ENCODE measurements at places on chromosomes 2 and 18. TPM values are rescaled to one million over a fixed set of nuclear protein-coding genes. Genes with fewer than 3 reads are reported as not detected.

RGPD3 gene
- 0.12 TPM for total RNA-seq

GPAT2 gene
- total RNA-seq: 3.2 TPM

SS18 gene
- total RNA-seq: 60.0 TPM

METTL8 gene
- total RNA-seq: 18.2 TPM

ATG9A gene
- total RNA-seq: 48.2 TPM

OST4 gene
- 248 TPM for total RNA-seq

SOS1 gene
- total RNA-seq: 37.0 TPM

SNORC gene
- 0.96 TPM for total RNA-seq

TMEM198 gene
- total RNA-seq: 2.9 TPM

RSAD2 gene
- total RNA-seq: 25.7 TPM

ONECUT2 gene
- 0.03 TPM for total RNA-seq

NEB gene
- 1.9 TPM for total RNA-seq

DNA sequence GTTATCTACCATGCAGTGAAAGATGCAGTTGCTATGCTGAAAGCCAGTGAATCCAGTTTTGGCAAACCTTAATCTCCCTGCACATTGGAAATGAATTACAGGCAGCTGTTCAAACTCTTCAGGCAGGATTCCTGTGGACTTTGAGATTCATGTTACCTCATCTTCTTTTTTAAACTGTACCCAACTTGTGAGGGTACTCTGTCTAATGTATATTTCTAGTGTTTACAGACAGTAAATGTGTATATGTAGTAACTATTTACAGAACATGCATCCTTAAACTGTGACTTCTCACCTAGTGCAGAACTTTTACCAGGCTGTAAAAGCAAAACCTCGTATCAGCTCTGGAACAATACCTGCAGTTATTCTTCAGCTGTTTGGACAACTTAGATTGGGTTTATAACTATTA lies 50.9 kb downstream of the KDM3A start:
- H3K4me3 ChIP-seq: no peak overlapping the region
- H3K27ac ChIP-seq: no peak overlapping the region
- H3K36me3 ChIP-seq: peaks cover 76% of the 10 kb centered on the region
- no peaks in the 10 kb centered on the region for H3K27me3 ChIP-seq
- no peaks in the 10 kb centered on the region for H3K4me1 ChIP-seq

- DNase-seq: no peak
- H3K27me3 ChIP-seq: no peaks in the 10 kb centered on the region
- H3K4me3 ChIP-seq: no peak overlapping the region
These were observed 207.7 kb downstream of the BCL2 start for GRCh38 chr18:63111671-63112402.

- no peaks in the 10 kb centered on the region for H3K27me3 ChIP-seq
- H3K27ac ChIP-seq: no peak overlapping the region
- H3K4me1 ChIP-seq: no peaks in the 10 kb centered on the region
- H3K4me3 ChIP-seq: no peak overlapping the region
- no peaks in the 10 kb centered on the region for H3K36me3 ChIP-seq
These were observed 130.2 kb downstream of the FAM124B start for GRCh38 chr2:224271617-224272236.

- no peaks in the 10 kb centered on the region for H3K27me3 ChIP-seq
- no peak overlapping the region for H3K4me3 ChIP-seq
- no peak for DNase-seq
- H3K4me1 ChIP-seq: no peaks in the 10 kb centered on the region
- no peak overlapping the region for H3K27ac ChIP-seq
These were observed 2.9 kb downstream of the LRRTM4 start for GRCh38 chr2:77519164-77519887.

GRCh38 chr2:43102366-43103092 lies 123.9 kb downstream of the ZFP36L2 start:
- DNase-seq: no peak
- H3K4me1 ChIP-seq: peaks cover 47% of the 10 kb centered on the region
- H3K27me3 ChIP-seq: no peaks in the 10 kb centered on the region
- H3K36me3 ChIP-seq: no peaks in the 10 kb centered on the region
- no peak overlapping the region for H3K4me3 ChIP-seq

DNA sequence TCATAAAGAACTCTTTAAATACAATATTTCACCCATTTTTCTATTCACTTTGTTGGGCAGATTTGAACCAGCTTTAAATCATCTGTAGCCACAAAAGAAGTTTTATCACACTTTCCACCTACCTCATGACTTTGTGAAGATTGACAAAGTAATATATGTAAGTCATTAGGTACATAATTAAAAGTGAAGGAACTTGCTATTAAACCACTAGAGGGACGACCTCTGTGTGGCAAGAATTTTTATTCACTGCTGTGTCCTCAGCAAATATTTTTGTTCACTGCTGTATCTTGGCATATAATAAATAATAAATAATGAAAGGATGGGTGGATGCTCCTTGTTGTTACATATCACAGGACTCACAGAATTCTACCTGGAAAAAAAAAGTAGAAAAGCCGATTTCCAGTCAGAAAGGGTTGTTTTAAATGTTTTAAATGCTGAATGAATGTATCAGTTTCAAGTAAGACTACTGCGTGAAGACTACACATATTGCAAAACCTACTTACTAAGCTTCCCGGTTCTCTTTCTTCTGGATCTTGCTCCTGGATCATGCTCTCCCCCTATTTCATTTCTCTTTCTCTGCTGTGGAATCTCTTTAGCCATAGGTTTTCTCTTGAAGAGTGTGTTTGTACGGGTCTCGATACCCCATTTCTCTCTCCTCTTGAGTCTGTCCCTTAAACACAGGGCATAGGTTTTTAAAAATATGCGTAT lies 44.8 kb downstream of the KCMF1 start:
- H3K27ac ChIP-seq: no peak overlapping the region
- H3K36me3 ChIP-seq: no peaks in the 10 kb centered on the region
- no peak for DNase-seq
- H3K4me3 ChIP-seq: no peak overlapping the region
- no peaks in the 10 kb centered on the region for H3K27me3 ChIP-seq
- peaks cover 52% of the 10 kb centered on the region for H3K4me1 ChIP-seq

- H3K36me3 ChIP-seq: no peaks in the 10 kb centered on the region
- no peak overlapping the region for H3K4me3 ChIP-seq
- no peaks in the 10 kb centered on the region for H3K27me3 ChIP-seq
- no peak for DNase-seq
- peaks cover 14% of the 10 kb centered on the region for H3K4me1 ChIP-seq
- H3K27ac ChIP-seq: no peak overlapping the region
These were observed 77.0 kb downstream of the EPC2 start for GRCh38 chr2:148721520-148721931.

- no peak overlapping the region for H3K4me3 ChIP-seq
- no peak for DNase-seq
- H3K4me1 ChIP-seq: peaks cover 47% of the 10 kb centered on the region
- H3K36me3 ChIP-seq: no peaks in the 10 kb centered on the region
- H3K27me3 ChIP-seq: no peaks in the 10 kb centered on the region
- peak overlapping the region; percentile 75 for H3K27ac ChIP-seq
These were observed 28.9 kb downstream of the KCNK3 start for GRCh38 chr2:26721115-26722032.

GRCh38 chr2:29106256-29106655 lies 9.0 kb upstream of the CLIP4 start:
- DNase-seq: no peak
- no peak overlapping the region for H3K27ac ChIP-seq
- no peaks in the 10 kb centered on the region for H3K27me3 ChIP-seq
- H3K4me3 ChIP-seq: no peak overlapping the region
- no peaks in the 10 kb centered on the region for H3K4me1 ChIP-seq

- no peaks in the 10 kb centered on the region for H3K4me1 ChIP-seq
- no peak overlapping the region for H3K27ac ChIP-seq
- H3K4me3 ChIP-seq: no peak overlapping the region
These were observed 232.5 kb upstream of the ZSWIM2 start for GRCh38 chr2:187081461-187081860.

GRCh38 chr18:29176681-29177080 lies 999.8 kb upstream of the CDH2 start:
- no peak overlapping the region for H3K4me3 ChIP-seq
- DNase-seq: no peak
- H3K36me3 ChIP-seq: no peaks in the 10 kb centered on the region
- H3K4me1 ChIP-seq: no peaks in the 10 kb centered on the region

GRCh38 chr18:74148543-74149070 lies 284 bp downstream of the TIMM21 start:
- H3K4me3 ChIP-seq: peak overlapping the region; percentile 75
- H3K27me3 ChIP-seq: no peaks in the 10 kb centered on the region
- DNase-seq: no peak
- H3K36me3 ChIP-seq: no peaks in the 10 kb centered on the region

DNA sequence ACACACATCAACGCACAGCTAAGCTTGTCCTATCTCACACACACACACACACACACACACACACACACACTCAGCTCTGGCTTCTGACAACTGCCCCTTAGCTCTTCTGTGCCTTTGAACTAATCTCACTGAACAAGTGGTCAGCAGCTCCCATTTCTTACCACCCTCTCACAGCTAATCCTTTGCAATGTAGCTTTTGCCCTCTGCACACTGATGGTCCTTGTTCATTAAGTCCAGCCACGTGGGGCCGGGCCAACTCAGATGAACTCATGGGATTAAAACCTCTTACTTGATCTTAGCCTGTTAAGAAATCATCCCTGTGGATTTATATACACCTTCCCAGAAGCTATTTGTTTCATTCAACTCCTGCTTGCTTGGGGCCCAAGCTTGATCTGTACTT lies 36.6 kb downstream of the DPYSL5 start:
- H3K4me1 ChIP-seq: no peaks in the 10 kb centered on the region
- H3K27ac ChIP-seq: no peak overlapping the region
- peaks cover 1% of the 10 kb centered on the region for H3K27me3 ChIP-seq
- H3K36me3 ChIP-seq: no peaks in the 10 kb centered on the region
- no peak overlapping the region for H3K4me3 ChIP-seq

DNA sequence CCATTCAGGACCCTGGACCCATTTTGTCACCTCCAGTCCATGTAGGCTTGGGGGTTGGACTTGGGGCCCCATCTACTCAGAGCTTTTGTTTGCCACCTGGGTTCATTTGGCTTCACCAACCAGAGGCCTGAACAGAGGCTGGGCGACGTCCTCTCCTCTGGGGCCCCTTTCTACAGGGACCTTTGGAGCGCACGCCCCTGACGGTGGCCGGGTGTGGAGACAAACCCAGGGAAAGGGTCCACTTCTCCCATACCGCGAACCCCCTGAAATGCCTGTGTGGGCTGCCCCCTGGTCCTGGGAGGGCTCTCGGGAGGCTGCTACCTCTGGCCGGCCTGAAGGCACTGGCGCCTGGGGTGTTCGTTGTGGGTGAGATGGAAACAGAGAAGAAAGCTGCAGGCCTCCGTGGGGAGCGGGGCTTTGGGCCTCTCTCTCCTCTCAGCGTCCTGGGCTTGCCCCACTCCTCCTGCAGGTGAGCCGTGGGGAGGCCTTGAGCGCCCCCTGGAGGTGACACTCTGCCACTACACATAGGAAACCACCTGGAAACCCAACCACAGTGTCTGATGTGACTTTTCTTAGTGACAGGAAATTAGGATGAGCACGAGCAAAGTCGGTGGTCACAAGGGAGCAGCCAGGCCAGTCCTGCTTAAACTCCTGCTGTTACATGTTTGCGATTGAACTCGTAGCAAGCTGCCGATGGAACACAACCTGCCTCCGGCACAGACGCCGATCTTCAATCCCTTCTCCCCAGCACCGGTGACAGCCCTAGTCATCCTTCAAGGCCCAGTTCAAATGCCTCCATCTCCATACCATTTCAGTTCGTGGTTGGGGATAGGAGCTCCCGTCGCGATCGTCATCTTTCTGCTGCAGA lies 12.0 kb upstream of the NTSR2 start:
- DNase-seq: no peak
- peaks cover 26% of the 10 kb centered on the region for H3K27me3 ChIP-seq
- no peaks in the 10 kb centered on the region for H3K4me1 ChIP-seq
- H3K4me3 ChIP-seq: no peak overlapping the region
- no peak overlapping the region for H3K27ac ChIP-seq

GRCh38 chr2:100813527-100813926 lies 6.4 kb upstream of the NPAS2 start:
- no peak overlapping the region for H3K4me3 ChIP-seq
- H3K4me1 ChIP-seq: peaks cover 2% of the 10 kb centered on the region
- peaks cover 2% of the 10 kb centered on the region for H3K27me3 ChIP-seq
- H3K27ac ChIP-seq: no peak overlapping the region

DNA sequence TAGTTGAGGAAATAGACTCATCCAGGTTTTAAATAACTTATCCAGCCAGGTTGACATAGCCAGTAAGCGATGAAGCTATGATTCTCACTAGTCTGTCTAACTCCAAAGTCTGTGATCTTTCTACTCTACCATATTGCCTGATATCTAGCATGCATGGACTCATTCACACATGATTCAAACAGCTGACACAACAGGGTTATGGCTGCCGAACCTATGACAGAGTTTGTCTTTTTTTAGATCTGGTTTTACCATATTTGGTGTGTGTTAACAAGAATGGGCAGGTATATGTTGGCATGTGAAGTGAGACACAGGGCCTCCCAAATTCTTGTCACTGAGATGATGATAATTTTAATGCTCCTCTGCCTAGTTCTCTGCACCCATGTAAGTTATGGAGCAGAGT lies 210.6 kb downstream of the BABAM2 start:
- no peaks in the 10 kb centered on the region for H3K27me3 ChIP-seq
- H3K27ac ChIP-seq: no peak overlapping the region
- H3K36me3 ChIP-seq: no peaks in the 10 kb centered on the region
- H3K4me1 ChIP-seq: no peaks in the 10 kb centered on the region
- no peak overlapping the region for H3K4me3 ChIP-seq
- DNase-seq: no peak

GRCh38 chr2:12773586-12774394 lies 57.1 kb downstream of the TRIB2 start:
- no peak overlapping the region for H3K27ac ChIP-seq
- no peak for DNase-seq
- no peaks in the 10 kb centered on the region for H3K36me3 ChIP-seq
- H3K4me1 ChIP-seq: no peaks in the 10 kb centered on the region
- H3K4me3 ChIP-seq: no peak overlapping the region

DNA sequence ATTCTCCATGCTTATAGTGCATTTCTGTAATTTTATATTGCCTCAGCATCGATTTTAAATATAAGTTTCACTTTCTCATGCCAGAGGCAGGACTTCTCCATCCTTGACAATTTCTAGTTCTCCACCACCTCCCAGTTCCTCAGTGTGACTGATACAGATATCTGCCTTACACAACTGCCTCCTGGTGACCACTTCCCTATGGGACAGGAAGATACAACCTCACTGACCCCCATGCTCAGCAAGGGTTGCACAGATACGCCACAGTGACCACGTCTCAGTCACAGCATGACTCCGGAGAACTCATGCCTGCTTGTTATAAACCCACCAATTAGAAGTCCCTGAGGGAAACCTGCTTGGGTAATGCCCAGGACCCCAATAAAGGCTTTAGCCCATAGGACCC lies 284.0 kb upstream of the MC4R start:
- DNase-seq: no peak
- H3K4me3 ChIP-seq: no peak overlapping the region
- no peak overlapping the region for H3K27ac ChIP-seq
- H3K4me1 ChIP-seq: no peaks in the 10 kb centered on the region

DNA sequence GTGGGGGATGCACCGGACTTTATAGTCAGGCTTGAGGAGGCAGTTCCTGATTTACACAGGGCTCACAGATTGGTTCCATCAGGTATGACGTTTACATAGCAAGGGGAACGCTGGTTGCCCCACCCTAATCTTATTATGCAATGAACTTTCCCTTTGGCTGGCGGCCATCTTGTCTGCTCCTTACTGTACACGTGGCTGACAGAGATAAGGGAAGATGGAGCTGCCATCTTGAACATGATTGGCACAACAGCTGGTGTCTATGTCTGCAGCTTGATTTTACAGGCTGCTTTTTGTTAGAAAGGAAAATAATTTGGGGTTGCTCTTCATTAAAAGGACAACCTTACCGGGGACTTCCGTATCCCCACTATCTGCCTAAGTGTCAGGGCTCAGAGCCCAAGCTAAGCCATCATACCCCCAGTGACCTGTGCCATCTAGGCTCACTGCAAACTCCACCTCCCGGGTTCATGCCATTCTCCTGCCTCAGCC lies 33.5 kb upstream of the ATG16L1 start:
- DNase-seq: no peak
- H3K27ac ChIP-seq: no peak overlapping the region
- H3K36me3 ChIP-seq: no peaks in the 10 kb centered on the region
- H3K4me1 ChIP-seq: no peaks in the 10 kb centered on the region

Data from upper lobe of right lung (tissue), 1 donor.